ENCODE measurements at places on chromosomes 1 and 21.

DNA sequence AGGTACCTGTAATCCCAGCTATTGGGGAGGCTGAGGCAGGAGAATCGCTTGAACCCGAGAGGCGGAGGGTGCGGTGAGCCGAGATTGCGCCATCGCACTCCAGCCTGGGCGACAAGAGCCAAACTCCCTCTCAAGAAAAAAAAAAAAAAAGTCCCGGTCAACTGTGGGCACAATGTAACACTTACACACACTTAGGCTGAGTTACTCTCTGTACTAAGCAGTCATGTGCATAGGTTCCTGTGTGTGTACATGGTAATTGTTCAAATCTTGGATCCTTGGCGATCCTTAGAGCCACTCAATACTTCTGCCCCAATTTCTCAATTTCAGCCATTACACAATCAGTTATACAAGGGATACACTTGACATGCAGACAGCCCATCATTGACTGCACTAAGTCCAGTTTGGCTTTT, 11.6 kb downstream of the SDCCAG8 start:
- peak; percentile 77 for DNase-seq

DNA sequence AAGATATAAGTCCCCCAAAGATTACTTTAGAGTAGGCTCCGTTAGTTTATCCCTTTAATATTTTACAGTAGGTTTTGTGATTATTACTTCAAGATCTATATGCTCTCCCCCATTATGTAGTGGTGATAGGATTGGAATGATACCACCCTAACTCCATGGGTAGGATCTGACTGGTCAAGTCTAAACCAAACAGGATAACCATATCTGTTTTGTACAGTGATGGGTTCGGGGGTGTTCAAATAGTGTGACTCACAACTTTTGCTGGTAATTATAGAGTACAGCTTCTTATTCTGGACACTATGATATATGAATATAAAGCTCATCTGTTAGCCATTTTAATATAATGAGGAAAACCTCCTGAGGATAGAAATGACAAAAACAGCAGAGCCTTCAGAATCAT, 85.8 kb upstream of the GFI1 start:
- no peak for DNase-seq

DNA sequence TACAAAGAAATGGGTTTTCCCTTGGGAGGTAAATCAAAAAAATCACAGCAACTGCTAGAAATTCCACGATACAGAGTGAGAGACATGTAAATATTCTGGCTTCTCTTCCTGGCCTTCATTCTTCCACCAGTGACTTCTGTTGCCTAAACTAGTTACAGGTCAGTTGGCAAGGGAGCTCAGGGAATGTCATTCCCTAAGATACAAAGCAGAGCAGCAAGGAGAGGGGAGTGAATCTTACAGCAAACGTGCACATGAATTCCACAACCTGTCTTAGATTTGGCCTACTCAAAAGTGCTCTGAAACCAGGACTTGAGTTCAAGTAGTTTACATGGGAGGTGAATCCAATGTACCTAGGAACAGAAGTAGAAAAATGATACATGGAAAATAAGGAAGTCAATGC, 445.3 kb upstream of the LRRC7 start:
- DNase-seq: no peak

DNA sequence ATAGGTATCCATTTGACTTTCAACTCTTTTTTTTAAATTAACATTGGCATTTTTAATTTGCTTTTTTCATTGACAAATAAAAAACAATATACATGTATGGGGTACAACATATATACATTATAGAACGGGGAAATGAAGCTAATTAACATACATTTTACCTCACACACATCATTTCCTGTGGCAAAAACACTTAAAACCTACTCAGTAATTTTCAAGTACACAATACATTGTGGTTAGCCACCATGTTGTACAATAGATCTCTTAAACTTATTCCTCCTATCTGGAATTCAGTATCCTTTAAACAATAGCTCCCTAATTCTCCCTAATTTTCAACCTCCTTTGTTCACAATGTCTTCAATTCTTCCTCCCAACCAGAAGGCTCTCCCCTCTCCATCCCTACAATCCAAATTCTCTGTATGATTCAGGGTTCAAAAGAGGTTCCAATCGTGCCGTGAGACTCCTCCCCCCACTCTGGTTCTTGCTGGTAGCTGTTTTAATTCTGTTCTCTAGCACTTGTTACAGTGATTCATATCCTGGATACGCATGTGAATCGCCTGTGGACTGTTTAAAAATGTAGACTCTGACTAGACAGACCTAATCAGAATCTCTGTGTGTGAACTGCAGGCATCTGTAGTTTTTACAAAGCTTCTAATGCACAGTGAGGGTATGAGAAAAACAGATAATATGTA, 87.6 kb upstream of the DUSP10 start:
- DNase-seq: peak; percentile 48

- no peak for DNase-seq
Observed at GRCh38 chr1:224259986-224260385, 70.0 kb downstream of the NVL start.

GRCh38 chr1:41520951-41521752, 36.7 kb upstream of the EDN2 start:
- DNase-seq: peak; percentile 76

GRCh38 chr21:22438428-22439086, 1440.3 kb downstream of the NCAM2 start:
- DNase-seq: no peak

DNA sequence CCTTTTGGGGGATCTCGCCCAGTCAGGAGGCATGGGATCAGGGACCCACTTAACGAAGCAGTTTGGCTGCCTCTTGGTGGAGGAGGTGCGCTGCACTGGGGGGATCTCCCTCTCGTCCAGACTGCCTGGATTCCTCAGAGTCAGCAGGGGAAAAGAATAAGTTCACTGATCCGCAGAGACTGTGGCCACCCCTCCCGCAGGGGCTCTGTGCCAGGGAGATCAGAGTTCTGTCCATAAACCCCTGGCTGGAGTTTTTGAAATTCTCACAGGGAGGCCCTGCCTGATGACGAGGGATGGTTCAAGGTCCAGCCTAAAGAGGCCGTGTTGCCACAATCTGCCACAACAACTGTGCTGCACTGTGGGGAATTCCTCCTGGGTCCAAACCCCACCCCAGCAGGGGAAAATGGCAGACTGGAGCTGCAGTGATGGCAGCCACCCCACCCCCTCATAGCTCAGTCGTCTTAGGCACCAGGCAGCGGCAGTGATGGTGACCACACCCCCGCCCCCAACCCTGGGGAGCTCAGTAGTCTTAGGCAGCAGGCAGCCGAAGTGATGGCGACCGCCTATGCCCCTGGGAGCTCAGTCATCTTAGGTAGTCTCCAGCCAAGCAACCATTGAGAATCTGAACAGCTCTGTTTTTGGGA, 273.8 kb upstream of the USP25 start:
- DNase-seq: no peak

GRCh38 chr1:1358433-1359271, at the start of gene MXRA8:
MXRA8 (minus strand) TSS chr1:1358555; CDS start chr1:1358504, 51 bp downstream.
- no peak for DNase-seq

- no peak for DNase-seq
Observed at GRCh38 chr1:69288416-69288815, 279.3 kb upstream of the LRRC7 start.

GRCh38 chr1:186518822-186519381, 58.0 kb upstream of the PDC start:
- no peak for DNase-seq

- DNase-seq: peak; percentile 69
Observed at GRCh38 chr1:84301004-84301784, at the start of gene SAMD13. SAMD13 (plus strand) TSS chr1:84301708; CDS start chr1:84303235, 1,527 bp downstream.

DNA sequence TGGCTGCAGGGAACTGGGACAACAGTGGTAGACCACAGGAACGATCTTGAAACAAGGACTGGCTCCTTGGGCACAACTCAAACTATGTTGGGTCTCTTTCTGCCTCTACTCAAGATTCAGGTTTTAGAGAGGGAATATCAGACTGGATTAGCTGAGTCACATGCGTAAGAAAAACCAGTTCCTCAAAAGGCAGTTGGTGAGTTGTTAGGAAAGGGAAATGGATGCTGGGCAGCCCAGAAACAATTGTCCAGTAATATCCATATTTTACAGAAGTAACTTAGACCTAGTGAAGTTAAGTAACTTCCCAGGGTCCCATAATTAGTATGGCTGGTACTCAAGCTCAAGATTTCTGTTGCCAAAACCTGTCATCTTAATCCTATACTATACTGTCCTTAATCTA, 27.0 kb upstream of the TMEM39B start:
- DNase-seq: peak; percentile 76

- DNase-seq: no peak
Observed at GRCh38 chr1:53305650-53306049, 22.2 kb downstream of the LRP8 start.
